Activated naive CD4-positive, alpha-beta T cell (primary cell): ENCODE measurements at places on chromosomes 11 and 22.

- no peak for DNase-seq
Measured at GRCh38 chr22:41524251-41524661, 20.0 kb downstream of the POLR3H start.

- DNase-seq: no peak
Measured at GRCh38 chr11:119284344-119285157, 32.4 kb downstream of the MCAM start.

GRCh38 chr11:16392616-16393015 lies 36.3 kb upstream of the SOX6 start:
- DNase-seq: no peak

DNA sequence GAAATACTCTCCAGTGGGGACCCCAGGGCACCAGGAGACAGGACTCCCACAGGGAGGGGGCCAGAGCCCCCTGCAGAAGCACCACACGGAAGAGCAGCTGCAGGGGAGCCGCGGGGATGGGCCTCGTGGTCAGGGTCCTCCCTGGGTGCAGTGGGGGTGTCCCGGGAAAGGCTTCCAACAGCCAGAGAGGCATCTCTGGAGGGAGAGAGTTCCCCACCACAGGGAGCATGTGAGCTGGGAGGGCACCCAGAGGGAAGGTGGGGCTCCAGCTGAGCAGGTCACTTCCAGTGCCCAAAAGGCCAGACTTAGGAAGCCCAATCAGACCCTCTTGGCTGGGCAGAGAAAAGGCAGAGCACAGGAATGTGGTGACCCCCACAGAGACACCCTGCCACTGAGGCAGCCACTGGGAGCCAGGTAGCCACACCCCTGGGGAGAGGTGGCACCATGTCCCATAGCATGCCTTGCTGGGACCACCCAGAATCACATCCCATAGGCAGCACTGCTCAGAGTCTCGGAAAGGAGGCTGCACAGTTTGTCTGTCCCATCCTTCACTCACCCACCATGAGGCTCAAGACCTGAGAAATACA lies 49.9 kb upstream of the LMO1 start:
- no peak for DNase-seq

DNA sequence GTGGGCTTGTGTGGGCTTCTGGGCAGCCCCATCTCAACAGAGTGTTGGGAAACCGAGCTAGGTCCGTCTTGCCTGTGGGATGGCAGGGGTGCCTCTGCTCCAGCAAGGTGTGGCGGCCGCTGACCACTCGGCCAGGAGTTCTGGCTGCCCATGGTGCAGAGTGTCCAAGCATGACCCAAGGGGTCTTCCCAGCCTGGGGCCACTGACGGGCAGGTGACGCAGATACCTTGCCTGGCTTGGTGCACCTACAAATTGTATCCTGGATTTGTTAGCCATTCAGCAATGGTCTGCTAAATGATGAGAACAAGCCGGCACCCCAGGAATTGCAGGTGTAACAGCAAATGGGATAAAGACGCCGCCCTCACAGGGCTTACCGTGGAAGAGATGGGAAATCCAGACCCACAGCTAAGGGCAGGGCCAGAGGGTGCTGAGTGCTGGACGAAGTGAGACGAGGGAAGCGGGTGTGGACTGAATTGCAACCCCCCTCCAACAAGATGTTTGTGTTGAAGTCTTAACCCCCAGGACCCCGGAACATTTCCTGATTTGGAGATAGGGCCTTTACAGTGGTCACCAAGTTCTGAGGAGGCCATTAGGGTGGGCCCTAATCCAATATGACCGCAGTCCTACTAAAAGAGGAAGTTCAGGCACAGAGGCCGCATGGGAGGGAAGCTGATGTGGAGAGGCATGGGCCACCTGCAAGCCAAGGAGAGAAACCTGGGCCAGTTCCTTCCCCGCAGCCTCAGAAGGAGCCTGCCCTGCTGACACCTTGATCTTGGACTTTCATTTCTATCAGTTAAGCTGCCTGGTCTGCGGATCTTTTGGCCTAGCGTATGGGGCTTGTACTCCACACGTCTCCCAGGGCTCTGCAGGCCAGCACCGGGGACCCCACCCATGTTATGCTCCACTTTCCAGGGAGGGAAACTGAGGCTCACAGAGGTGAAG lies 45.2 kb upstream of the LINC01488 start:
- no peak for DNase-seq

DNA sequence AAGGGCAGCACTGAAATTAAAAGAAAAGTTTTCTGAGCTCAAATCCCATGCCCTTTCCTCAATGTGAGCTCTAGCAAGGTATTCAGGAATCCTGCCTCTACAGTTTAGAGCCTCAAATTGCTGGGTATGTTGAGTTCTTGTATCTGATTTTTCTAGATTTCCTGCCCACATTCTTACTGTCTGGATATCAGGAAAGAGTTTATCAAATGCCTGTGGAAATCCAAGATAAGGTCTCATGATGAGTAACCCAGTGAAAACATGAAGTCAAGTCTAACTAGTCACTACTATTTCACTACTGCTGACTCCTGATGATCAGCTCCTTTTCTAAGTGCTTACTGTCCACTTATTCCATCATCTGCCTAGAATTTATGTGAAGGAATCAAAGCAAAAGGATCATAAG lies 29.8 kb downstream of the LIMK2 start:
- no peak for DNase-seq

GRCh38 chr11:132716037-132716436 lies 816.3 kb downstream of the OPCML start:
- DNase-seq: no peak

DNA sequence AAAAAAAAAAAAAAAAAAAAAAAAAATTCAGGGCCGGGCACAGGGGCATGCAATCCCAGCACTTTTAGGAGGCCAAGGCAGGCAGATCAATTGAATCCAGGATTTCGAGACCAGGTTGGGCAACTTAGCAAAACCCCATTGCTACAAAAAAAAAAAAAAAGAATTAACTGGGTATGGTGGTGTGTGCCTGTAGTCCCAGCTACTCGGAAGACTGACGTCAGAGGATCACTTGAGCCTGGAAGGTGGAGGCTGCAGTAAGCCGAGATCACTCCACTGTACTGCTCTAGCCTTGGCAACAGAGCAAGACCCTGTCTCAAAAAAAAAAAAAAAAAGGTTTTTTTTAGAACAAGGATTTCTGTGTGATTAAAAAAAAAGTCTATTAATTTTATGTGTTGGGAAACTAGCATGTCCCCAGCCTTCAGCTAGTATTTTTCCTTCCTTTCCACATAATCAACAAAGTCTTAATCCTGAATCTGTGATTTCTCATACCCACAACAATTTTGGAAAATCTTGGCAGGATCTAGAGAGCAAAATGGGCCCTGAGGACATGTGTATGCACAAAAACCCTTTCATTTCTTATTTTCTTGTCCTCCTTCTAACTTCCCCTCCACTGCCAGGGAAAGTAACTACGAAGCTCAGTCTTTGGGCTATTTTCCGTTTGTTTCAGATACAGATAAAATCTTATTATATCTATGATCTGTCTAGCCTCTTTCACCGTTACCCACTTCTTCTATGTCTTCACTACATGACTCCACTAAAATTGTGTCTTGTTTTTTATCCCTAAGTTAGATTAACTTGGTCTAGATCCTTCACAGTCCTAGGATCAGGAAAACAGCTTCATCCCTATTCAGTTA lies 5.7 kb upstream of the AMBRA1 start:
- DNase-seq: no peak

- no peak for DNase-seq
Measured at GRCh38 chr11:59766542-59767224, 11.5 kb downstream of the STX3 start.

- no peak for DNase-seq
Measured at GRCh38 chr11:103668859-103669258, 367.6 kb upstream of the DDI1 start.

GRCh38 chr11:92409355-92409754 lies 184.7 kb downstream of the FAT3 start:
- no peak for DNase-seq

DNA sequence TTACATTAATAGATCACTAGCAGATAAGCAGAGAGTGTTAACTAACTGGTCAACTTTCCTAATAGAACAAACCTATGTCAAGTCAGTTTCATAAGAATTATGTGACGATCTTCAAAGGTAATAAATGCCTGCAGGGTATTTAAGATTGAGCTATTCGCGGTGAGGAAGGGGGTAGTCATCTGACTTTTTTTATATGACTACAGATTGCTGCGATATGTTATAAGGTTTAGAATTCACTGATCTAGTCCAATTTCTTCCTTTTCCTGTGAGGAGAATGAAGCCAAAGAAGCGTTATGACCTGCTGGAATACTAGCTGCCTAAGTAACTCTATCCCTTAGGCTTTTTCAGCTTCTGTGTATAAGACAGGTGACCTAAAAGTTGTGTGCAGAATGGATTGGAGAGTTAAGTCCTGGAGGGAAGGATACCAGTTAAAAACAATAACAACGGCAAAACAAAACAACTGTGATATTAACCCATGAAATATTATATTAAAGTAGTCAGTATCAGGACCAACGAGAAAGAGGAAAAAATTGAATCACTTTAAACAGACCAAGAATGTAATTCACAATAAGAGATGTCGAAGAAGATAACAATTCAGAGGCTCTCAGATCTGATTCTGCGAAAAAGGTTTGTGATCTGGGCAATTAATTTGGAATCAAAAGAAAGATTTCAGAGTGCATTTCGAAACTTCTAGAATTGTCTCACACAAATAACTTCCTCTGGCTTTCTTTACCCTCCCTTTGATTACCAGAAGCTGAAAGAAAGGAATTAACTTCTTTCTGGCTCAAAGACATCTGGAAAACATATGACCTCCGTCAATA lies 630 bp downstream of the CASP4 start:
- DNase-seq: no peak

- no peak for DNase-seq
Measured at GRCh38 chr22:46251266-46251665, 1.2 kb upstream of the CDPF1 start.

DNA sequence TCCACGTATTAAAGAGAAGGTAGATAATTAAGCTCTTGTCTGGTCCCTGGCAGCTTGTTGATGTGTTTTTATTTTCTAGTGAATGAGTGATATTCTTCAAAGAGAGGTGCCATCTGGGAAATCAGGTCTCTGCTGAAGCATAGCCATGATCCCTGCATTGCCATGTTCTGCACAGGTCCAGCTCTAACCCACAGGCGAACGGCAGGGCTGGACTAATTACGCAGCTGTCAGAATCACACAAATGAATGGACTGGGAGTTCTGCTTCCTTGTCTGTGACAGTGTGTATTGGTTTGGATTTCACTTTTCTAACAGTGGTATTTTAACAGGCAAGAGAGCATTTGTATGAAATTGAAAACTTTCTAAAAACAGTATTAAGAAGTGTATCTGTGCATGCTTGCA lies 235.6 kb downstream of the FAT3 start:
- no peak for DNase-seq

DNA sequence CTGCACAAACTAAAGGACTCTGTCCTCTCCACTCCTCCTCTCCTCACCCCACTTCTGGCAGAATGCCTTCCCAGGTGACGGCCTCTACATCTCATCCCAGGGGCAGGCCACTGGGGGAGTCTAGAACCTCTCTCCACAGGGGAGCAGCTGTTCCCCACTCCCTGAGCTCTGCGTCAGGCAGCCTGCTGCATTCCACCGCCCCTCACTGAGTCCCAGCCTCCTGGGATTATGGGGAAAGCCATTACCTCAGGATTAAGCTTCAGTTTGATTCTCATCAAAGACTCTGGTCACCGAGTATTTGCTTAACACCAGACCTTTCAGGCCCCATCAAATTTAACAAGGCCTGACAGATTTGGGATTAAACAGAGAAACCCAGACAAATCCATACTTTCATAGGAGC lies 405.9 kb downstream of the NXPE2 start:
- no peak for DNase-seq

DNA sequence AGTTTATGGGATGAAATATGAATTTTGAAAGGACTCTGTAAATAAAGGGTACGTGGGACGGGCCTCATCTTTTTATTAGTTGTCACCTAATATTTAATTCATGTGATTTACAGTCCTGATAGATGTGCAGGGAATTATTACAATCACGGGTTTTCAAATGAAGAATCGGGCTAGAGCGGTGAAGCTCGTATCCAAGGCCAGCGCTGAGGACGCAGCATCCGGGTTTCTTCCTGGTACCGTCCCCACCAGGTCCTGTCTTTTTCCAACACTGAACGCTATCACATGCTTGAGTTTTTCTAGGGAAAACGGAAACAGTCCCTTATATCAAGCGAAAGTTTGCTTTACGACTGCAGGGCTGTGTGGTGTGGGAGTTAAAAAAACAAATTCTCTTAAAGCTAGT lies 787 bp downstream of the SMDT1 start:
- DNase-seq: no peak

DNA sequence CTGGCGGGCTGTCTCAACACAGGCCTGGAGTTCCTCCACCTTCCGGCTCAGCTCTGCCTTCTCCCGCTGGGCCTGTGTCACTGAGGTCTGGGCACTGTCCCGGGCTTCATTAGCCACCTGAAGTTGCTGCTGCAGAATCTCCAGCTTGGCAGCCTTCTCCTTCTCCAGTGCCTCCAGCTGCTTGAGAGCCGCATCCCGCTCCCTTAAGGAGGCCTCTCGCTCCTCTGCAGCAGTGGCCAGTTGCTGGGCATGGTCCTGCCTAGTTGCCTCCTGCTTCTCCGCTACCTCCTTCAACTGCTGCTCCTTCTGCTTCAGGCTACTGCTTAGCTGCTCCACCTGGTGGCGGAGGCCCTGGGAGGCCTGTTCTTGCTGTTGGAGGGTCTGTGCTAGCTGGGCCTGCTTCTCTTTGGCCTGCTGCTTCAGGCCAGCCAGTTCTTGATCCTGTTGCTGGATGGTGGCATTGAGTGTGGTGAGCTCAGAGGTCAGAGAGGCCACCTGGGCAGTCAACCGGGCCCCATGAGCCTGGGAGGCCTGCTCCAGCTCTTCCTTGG lies 16.9 kb downstream of the IL18BP start:
- DNase-seq: no peak
